ENCODE measurements at places on chromosomes 12 and 14.

DNA sequence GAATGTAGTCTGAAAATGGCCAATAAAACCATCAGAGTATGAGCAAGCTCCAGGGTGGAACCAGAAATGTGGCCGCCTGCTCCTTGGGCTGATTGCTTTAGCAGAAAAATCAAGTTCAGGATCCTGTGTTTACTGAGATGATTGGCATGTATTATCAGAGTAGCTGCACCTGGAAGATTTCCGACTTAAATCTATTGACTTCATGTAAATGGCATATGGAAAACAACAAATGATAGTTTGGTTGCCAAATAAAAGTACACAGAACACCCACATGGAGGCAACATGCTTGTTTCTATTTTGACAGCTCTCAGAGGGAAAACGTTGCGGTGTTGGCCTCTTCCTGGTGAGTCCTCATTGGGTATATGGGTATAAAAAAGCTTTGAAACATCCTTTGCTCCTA, 31.3 kb downstream of the SOCS2 start:
- DNase-seq = no peak

DNA sequence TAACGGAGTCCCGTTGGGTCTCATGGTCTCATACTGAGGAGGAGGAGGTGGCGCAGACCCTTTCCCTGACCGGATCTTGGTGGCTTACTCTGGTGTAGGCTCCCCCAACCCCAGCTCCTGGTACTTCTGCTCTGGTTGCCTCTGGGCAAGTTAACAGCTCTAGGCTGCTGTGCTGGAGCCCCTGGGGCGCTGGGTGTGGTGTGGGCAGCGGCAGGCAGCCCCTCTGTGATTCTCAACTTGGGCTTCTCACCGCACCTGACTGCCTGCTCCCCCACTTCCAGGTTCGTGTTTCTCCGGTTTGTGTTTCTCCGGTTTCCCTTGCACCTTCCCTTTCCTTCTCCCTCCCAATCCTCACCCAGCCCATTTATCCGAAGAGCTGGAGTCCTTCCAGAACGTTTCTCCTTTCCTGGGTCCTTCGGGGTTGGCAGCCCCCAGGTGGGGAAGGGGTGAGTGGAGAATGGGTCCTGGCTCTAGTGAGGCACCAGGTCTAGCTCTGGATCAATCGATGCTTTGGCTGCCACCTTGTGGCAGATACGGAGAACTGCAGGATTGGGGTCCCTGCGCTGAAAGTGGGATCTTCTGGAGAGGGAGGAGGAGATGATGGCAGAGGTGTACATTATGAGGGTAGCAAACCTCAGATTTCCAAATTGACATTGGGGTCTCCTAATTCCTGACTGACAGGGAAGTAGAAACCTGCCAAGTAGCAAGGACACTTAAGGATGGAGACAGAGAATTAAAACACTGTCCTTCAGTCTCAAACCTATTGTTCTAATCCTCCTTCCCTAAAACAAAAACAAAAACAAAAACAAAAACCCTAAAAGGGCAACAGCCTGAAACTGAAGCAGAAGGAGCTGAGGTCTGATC, 8.3 kb downstream of the CISTR start:
- no peak for DNase-seq

DNA sequence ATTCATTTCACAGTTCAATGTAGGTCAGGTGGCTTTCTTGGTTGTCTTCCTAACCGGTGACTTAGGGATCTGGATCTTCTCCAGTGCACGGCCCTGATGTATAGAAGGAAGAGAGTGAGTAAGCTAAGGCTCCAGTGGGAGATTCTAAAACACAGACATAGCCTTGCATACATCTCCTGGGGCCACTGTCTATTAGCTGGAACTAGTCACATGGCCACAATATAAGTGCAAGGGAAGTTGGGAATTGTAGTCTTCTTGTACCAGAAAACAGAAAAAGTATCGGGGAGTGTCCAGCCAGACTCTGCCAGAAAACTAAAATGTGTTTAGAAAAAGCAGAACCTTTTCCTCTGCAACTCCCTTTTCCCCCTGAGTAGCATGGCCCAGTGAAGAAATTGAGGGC, 531.6 kb downstream of the VRK1 start:
- DNase-seq = no peak

DNA sequence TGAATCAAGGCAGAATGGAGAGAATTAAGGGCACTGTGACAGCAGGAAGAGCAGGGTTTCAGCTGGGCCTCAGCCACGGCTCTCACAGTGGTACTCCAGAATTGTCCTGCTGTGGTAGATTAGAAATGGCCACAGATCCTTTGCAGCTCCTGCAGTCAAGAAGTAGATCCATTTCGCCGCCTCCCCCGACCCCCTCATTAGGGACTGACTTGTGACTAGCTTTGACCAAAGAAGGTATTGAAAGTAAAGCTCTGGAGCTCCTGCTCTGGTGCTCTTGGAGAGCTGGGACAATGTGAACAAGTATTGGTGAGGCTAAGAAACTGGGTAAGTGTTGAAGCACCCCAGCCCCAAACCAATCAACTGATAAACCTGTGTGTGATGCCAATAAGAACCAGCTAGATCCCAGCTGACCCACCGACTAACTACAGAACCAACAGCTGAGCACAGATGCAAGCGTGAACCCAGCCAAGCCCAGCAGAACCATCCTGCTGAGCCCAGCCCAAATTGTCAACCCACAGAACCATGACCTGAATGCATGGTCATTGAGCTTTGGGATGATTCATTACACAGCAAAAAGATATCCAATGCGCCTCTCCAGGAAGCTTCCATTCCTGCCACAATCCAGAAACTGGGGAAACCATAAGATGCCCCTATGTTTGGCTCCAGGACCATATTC, 50.7 kb downstream of the JAG2 start:
- no peak for DNase-seq

DNA sequence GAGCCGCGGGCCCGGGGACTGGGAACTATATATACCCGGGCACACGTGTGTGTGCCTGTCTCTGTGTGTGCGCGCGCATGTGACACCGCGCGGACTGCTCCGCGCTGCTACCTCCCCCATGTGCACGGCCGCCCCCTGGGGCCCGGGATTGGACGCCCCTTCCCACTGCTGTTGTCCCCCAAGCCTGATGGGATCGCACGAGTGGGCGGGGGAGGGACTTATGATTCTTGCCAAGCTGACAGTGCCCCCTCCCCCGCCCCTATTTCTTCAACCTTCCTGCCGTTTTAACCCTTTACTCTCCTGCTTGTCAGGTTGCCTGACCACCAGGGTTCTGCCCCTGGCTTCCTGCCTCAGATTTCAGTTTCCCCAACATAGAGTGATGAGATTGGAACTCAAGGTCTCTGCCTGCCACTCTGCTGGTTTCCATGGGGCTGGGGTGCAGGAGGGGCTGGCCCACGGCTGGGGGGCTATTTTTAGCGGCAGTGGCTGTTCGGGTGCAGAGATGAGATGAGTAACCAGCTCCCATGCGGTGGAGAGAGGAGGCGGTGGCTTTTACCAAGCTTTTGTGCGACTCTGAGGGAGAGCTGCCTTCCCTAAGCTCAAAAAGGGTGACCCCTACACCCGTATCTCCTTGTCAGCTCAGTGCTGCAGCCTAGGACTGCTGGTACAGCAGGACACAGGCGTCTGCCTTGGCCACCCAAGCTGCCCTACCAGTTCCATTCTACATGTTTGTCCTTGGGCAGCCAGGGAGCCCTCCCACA, at the start of gene DDN:
Gene DDN (minus strand): TSS at position 5 of the 761 bp plus-strand sequence. CDS start 88 bp downstream, outside the sequence.
- DNase-seq = no peak

DNA sequence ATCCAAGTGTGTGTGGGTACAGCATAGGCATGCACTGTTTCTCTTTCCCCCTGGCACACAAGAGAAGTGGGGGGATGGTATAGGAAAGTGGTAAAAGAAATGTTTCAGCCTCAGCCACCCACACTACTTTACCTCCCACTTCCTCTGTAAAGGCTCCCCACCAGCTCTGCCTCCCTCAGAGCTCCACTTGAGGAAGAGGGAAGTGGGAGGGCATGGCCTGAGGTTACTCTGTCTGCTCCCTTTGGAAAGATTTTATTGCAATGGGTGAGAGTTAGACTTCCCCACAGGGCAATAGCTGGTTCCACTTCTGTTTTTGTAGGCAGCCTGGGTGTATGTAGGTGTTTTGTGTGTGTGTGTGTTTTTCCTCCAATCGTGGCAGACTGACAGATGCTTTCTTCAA, 145.3 kb downstream of the SSPN start:
- no peak for DNase-seq

GRCh38 chr14:65750906-65751305, 338.4 kb downstream of the FUT8 start:
- DNase-seq = no peak

- DNase-seq = no peak
These were observed 8.7 kb downstream of the TMEM253 start for GRCh38 chr14:21109377-21110138.

Data from activated CD8-positive, alpha-beta memory T cell treated with anti-CD3 and anti-CD28 coated beads for 48 hours (primary cell).